AG09319 (cell line): ENCODE measurements at places on chromosomes 16 and 17.

- no peak for DNase-seq
Measured at GRCh38 chr17:48642843-48643696, 16.9 kb upstream of the HOXB9 start.

- DNase-seq, result no peak
Measured at GRCh38 chr17:38619937-38620550, 14.3 kb upstream of the SRCIN1 start.

- DNase-seq, result peak; percentile 68
Measured at GRCh38 chr17:33284022-33284421, 9.1 kb downstream of the ASIC2 start.

DNA sequence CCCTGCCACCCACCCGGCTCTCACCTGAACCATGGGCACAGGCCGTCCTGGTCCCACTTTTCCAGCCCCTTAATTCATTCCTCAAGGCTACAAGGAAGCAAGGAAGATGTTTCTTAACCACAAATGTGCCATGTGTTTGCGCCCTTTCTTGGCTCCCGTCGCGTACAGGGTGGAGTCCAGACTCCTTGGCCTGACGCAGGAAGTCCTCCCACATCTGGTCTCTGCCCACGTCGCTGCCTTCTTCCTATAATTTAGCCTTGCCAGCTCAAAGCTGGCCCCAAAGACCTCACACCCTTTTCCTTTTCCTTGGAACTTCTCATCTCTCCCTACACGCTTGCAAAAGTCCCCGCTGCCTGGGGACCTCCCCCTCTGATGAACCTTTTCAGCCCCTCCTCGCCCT lies 38.8 kb upstream of the BHLHA9 start:
- no peak for DNase-seq

DNA sequence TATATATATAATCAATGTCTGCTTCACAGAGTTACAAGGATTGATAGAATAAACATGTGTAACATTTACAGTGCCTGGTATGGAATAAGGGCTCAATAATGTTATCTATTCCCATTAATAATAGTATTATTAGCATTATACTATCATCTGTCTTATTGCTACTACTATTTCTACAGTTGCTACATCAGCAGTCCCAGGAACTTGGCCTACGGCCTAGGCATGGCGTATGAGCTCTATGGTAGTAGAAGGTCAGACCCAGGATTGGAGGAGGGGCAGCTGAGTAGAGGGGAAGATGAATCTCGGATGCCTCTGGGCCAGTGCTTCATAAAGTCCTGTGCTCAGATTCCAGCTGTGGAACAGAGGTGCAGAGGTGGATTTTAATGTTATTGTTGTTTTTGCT lies 146.3 kb upstream of the TBX2 start:
- DNase-seq, result no peak

DNA sequence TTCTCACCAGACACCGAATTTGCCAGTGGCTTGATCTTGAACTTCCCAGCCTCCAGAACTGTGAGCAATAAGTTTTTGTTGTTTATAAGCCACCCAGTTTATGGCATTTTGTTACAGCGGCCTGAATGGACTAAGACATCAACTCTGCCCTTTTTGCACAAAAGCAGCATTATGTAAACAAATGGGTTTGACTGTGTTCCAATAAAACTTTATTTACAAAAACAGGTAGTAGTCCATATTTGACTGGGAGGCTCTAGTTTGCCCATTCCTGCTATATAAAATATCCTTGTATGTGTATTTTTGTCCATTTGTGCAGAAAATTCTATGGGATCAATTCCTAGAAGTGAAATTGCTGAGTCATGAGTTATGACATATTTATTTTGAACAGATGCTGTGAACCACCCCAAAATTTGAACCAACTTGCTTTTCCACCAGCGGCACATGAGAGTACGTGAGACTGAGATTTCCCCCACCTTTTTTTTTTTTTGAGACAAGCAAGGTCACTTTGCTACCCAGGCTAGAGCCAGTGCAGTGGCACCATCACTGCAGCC lies 21.3 kb upstream of the CLEC19A start:
- DNase-seq, result no peak

DNA sequence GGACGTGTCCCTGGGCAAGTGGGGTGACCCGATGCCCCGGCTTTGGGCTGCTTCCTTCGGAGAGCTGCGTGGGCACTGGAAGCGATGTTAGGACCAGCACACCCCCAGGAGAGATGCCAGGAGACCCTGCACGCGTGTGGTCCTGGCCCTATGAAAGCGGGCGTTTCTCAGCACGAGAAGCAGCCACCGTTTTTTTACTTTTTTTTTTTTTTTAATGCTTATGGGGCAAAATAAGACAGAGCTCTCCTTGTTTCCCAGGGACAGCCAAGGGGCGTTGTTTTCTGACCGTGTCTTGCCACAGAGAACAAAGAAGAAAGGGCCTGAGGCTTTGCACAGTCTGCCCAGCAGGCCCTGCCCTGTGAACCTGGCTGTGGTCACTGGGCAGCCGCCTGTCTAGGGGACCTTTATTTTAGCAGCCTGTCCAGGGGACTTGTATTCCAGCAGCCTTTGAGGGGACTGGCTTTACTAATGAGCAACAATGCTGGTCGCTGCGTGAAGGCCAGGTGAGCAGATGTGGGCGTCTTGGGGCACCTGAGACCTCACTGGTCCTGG lies 996 bp downstream of the SLC25A10 start:
- no peak for DNase-seq

DNA sequence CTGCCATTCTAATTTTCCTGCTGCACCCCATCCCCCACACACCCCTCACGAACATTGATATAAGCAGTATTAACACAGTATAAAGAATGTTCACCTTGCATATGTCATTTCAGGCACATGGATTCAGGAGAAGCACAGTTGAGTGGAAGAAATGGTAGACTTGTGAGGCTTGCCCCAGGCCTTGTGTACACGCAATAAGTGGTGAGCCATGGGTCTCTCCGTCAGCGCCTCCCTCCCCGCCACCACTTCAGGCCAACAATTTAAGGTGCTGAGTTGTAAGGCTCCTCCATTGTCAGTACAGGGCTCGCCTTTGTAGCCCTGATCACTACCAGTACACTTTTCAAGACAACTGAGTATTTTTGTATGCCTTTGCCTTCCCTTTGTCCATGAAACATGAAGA lies 12.2 kb upstream of the CLEC18C start:
- no peak for DNase-seq

GRCh38 chr17:43772877-43773648 lies 5.7 kb downstream of the DUSP3 start:
- no peak for DNase-seq

GRCh38 chr17:49513044-49513395 lies 17.9 kb downstream of the NGFR start:
- DNase-seq, result no peak

- DNase-seq, result no peak
Measured at GRCh38 chr17:12853921-12854320, 64.6 kb downstream of the ARHGAP44 start.

DNA sequence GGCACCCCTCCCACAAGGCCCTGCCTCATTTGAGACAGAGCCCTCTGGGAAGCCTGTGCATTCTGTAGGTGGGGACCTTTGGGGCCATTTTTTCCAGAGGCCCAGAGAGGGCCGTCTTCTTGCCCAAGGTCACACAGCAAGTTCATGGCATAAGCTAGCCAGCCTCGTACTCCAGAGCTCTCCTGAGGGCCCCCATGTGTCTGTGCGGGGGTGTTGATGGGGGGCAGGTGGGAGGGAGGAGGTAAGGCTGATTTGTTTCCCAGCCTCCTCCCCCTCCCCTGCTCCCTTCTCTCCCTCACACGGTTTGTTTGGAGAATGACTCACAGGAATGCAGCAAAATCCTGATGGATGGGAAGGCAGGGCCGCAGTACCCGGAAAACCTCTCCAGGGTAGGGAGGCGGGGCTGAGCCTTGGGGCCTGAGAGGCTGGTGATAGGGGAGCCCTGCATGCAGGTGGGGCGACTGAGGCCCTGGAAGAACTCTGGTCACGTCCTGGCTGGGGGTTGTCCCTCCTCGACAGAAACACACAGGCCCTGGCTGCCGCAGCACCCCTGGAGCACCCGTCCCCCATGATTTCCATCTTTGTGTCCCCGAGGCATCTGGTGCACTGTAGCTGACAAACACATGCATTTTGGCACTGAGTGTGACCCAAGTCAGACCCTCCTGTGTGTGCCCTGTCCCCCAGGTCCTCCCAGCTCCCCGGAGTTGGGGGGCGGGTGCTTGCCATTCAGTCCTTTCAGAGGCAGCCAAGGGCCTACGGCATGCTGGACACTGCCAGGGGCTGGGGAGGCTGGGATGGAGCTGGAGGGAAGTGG lies 29.7 kb downstream of the RAI1 start:
- peak; percentile 45 for DNase-seq

GRCh38 chr17:52124561-52124960 lies 34.0 kb downstream of the CA10 start:
- no peak for DNase-seq

GRCh38 chr17:64153565-64154312 lies 23.8 kb upstream of the ERN1 start:
- DNase-seq, result no peak

- no peak for DNase-seq
Measured at GRCh38 chr16:907842-908241, 62.9 kb downstream of the LMF1 start.

GRCh38 chr16:56202036-56202435 lies 10.7 kb downstream of the GNAO1 start:
- no peak for DNase-seq

DNA sequence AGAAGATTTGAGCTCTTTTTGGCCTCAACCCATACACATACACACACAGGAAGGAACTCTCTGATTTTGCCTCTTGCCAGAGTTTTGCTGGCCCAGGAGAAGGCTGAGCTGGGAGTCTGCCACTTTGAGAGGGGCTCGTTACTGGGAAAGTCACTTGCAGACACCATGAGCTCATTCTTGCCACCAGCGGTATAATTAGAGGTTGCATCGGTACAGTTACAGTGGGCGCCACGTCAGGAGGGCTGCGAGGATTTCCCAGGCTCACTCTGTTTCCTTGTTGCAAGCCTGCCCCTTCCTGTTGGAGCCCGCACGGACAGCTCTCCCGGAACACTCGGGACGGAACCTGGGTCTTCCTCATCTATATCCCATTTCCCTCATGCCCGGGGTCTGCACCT lies 3.1 kb upstream of the SDK2 start:
- DNase-seq, result no peak

- DNase-seq, result no peak
Measured at GRCh38 chr17:27366437-27366836, 72.5 kb downstream of the WSB1 start.

DNA sequence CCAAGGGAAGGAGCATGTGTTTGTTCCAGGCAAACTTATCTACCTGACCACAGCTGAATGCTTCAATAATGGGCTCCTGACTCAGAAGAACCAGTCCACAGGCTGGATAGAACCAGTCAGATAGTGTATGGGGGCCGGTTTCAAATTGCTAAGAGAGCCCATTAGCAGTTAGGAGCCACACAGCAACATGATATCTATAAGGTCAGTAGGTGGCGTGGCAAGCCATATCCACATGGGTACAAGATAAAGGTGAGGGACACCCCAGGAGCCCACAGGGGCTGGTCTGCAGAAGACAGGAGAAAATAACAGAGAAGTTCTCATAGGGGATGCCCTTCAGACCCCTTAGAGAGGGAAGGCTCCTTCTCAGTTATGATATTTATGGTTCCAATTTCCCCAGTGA lies 31.6 kb upstream of the CDRT15 start:
- DNase-seq, result no peak

- DNase-seq, result no peak
Measured at GRCh38 chr16:67990018-67990386, 9.3 kb downstream of the DPEP2 start.

GRCh38 chr16:616733-617586 lies 13.8 kb upstream of the WFIKKN1 start:
- DNase-seq, result no peak

DNA sequence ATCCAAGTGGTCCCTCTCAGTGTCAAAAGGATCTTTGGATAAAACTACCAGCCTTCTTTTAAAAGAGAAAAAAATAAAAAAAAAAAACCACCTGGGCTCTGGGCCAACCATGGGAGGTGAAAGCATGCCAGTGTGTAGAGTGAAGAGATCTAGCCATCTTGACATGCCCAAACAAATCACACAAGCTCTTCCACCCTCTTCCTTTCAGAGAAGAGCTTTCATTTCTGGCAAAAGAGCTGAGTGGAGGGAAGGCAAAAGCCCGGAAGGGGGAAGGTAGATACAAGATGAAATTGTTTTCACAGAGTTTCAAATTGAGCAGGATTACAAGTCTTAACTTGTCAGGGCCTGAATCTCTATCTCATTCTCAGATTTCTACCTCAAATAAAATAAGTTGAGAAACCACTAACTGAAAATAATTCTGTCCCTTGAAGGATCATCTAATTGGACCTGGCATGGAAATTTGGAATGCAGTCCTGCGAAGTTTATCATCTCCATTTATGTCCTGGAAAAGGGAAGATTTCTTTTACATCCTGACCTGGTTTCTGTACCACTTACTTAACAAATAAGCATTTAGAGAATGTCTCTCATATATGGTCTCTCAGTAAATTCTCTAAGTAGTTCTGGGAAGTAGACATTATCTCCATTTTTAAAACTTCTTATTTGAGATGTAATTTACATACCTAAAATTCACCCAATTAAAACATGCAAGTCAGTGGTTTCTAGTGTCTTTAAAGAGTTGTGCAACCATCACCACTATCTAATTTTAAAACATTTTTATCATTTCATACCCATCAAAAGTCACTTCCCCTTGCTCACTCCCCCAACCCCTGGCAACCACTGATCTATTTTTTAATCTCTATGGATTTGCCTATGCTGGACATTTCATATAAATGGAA lies 93.7 kb downstream of the TANGO6 start:
- DNase-seq, result no peak

GRCh38 chr17:68460715-68461114 lies 3.4 kb upstream of the WIPI1 start:
- no peak for DNase-seq

GRCh38 chr17:78127239-78127887 lies 1.2 kb downstream of the TMC6 start:
- no peak for DNase-seq

DNA sequence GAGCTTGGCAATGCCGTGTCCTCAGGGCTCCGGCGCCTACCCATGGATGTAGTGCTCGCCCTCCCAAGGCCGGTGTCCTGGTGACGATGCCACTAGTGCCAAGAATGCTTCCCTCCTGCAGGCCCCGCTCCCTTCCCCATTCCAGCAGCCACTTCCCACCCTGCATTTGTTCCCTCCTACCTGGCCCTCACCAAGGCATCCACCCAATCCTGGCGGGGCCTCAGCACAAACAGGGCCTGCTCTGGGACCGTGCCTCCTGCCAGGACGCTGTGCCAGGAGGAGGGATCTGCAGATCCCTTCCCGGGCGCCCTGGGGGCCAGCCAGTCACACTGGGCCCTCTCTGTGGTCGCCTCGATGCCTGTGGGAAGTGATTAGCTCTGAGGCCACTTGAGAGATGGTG lies 25.1 kb downstream of the ABR start:
- DNase-seq, result no peak

DNA sequence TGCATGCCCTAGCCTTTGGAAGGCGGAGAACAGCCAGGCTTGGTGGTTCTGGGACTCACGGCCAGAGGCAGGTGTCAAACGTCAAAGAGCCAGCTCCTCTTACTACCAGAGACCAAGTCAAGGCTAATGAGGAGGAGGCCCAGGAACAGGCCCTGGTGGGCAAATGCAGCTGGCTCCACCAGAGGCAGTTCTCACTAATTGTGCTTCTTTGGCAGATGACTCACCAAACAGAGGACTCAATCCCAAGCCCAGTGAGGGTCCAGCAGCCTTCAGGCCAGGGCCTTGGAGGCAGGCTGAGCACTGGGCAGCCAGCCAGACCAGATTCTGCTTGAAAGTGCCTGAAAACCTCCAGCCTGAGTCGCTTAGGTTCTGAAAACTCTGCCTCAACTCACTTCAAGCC lies 336.5 kb upstream of the CDH5 start:
- no peak for DNase-seq

- DNase-seq, result no peak
Measured at GRCh38 chr17:66032082-66032712, 159.7 kb downstream of the CEP112 start.

GRCh38 chr17:75524970-75525805 lies at the start of gene LLGL2:
TSS of gene LLGL2 (plus strand) at chr17:75525697. CDS start at chr17:75543427, 17,730 bp downstream.
- DNase-seq, result no peak
